GF-D8 (cell line): ENCODE measurements at places on chromosomes 3 and 15.

- no peak for DNase-seq
Observed at GRCh38 chr3:4994144-4994730, 15.0 kb downstream of the BHLHE40 start.

DNA sequence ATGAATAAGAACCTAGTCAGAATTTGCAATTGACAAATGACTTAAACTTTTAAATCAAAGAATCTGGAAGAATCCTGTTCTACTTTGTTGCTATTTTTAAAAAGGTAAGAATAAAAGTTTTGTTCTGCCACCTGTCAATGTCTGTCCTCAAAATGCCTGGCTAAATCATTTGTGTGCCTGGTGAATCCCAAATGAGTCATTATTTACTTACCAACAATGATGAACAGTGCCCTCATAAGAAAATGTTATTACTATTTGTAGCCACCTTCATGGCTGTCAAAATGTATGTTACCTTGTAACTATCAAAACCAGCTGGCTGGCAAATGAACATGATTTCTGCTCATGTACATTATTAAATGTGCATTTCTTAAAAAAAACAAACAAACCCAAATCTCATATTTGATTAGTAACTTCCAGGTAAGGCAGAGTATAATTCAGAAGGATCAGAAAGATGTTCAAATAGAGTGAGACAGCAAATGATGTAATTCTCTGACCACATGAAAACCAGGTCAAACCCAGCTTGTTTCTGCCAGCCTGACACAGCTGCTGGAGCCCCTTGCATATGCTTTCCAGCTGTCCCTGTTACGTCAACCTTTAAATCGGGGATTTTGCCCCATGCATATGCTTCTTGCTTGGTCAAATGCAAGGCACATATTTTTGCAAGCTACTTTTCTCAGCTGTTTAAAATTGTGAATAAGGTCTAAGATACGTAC is 137.9 kb downstream of the SSR3 start:
- DNase-seq: no peak

- no peak for DNase-seq
Observed at GRCh38 chr3:10709110-10709781, 106.8 kb upstream of the SLC6A11 start.

- DNase-seq: no peak
Observed at GRCh38 chr3:176469694-176470205, 727.5 kb downstream of the TBL1XR1 start.

GRCh38 chr15:80159811-80160569 is 7.2 kb downstream of the FAH start:
- DNase-seq: no peak

DNA sequence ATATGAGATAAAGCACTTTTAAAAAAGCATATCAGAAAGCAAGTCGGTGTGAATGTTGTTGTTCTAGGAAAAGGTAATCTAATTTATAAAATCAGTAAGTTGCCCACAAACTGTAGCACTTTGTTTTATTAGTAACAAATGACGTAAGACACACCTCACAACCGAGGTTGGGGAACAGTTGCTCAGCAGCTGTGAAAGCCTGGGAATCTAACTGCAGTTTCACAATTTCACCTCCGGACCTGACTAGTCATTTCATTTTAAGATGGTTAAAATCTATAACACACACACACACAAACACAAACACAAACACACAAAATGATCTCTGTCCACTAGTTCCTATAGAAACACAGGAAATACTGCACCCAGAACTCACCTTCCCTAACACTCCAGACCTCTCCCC is 406.7 kb upstream of the NR2F2 start:
- DNase-seq: no peak

GRCh38 chr3:146948186-146948585 is 343.0 kb upstream of the PLSCR5 start:
- DNase-seq: no peak

DNA sequence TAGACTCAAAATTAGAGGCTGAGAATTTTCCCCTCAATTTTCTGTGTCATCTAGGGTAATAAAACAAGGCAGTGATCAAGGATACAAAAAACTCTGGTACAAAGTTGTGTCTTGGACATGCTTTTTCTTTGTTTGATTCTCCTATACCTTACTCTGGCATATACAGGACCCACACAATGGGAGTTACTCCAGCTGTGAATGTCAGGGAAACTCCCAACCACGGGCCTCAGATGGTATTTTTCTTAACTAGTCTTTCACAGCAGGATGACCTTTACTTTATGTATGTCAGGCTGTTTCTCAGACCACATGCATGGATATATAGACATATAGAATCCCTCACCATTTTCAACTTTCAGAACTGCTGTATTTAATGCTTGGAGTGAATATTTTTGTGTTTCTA is 41.3 kb downstream of the FEZF2 start:
- DNase-seq: no peak

DNA sequence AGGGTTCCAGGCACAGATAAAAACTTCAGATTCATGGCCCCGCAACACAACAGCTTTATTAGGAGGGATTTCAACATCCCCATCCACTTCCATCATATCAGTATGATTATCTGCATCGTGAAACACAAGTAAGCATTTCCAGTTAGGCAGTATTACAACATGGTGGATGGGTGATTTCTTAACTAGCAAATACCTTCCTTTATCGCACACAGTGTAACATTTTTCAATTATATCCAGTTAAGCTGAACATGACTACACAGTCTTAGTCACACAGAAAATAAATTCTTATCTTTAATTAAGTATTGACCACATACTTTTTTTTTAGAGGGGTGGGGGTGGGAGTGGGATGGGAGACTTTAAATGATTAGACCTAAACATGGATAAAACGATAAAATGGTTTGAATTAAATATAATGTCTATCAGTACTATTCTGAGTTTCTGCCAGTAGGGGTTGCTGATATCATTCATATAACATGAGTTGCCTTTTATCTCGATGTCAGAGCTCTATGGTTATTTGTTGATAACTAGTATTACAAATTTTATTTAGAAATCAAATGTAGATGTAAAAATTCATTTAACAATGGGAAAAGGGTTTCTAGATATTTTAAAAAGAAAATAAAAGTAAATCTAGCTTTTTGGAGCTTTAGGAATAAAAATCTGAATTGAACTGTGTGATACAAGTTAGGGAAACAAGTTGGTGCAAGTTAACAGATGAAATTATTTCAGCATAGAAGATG is 146.6 kb downstream of the TBL1XR1 start:
- DNase-seq: peak; percentile 22

DNA sequence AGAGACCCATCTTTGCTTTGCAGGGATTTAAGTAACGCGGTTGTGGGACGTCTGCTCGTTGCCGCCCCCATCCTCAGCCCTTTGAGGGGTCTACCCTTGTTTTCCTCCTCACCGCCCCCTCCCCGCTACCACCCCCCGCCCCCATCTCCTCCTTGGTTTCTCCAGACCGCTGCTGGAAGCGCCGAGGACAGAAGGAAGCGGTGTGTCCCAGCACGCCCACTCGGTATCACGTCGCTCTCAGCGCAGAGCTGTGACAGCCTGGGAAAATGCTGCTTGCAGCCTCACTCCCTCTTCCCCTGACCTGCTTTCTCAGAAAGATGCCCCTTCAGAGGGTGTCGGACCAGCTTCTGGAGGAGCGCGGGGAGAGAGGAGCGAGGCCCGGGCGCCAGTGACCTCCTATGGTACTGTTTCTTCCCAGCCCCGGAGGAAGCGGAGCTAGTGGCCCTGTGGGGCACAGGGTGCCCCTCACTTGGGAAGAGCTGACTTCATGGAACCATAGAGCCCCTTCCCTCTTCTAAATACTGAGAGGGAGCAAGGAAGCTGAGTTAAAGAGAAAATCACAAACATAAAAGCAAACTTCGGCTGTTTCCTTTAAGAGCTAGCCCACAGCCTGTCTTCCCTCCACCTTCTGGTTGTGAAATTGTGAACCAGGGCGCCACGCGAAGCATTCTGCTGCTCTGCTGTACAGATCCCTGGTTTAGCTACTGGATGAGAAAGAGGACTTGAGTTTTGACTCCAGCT is 698 bp downstream of the IL1RAP start:
- DNase-seq: peak; percentile 32

GRCh38 chr3:14803981-14804834 is 14.6 kb upstream of the FGD5 start:
- DNase-seq: no peak

- DNase-seq: no peak
Observed at GRCh38 chr3:10384541-10385360, 63.8 kb upstream of the SEC13 start.

GRCh38 chr15:78204351-78205309 is 29.7 kb downstream of the ACSBG1 start:
- no peak for DNase-seq

- no peak for DNase-seq
Observed at GRCh38 chr15:81419332-81419943, 45.4 kb upstream of the TMC3 start.

GRCh38 chr15:70264014-70264582 is 166.4 kb upstream of the TLE3 start:
- peak; percentile 30 for DNase-seq

DNA sequence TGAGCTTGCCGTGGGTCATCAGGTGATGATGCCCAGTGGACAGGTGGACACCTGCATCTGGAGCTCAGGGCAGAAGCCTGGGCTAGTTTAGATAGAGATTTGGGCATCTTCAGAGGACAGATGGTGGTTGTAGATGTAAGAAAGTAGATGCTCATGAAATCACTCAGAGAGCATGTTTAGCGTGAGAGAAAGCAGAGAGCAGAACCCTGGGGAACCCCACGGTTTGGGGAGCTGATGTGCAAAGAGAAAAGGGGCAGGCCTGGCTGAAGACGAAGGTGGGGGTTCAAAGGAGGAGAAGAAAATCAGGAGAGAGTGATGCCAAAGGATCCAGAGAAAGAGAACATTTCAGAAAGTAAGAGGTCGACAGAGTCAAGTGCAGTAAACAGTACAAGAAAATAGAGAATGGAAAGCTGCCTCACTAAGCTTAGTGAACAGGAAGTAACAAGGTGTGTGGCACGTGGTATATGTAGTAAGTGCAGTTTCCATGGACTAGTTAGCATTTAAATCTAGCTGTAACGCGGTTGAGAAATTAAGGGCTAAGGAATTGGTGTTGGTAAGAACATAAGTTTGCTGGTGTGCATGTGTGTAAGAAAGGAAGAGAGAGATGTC is 13.5 kb downstream of the TIGIT start:
- DNase-seq: no peak

- no peak for DNase-seq
Observed at GRCh38 chr3:23644676-23645075, 161.1 kb upstream of the UBE2E1 start.

DNA sequence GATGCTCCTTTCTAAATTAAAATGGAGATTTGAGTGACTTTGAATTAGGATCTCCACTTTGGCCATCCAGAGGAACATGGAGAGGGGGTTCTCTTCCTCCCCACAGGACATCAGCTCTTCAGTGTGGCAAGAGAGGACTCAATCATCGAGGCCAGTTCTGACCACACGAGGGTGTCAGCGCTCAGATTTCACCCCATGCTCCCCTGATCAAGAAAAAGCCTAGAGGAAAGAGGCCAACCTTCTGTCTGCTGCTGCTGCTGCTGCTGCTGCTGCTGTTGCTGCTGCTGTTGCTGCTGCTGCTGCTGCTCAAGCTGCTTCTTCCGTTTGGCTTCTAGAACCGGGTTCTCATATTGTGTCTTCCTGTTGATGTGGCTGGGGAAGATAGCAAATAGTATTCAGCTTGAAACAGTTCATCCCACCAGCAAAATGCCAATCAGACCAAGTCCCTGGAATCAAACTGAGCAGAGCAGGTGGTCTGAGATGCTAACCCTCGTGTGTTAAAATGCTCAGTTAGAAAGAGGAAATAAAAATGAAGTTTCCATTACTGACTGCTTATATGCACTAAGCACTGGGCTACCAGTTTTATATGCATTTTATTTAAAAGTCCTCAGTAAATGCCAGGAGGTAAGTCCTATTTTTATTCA is 599.0 kb downstream of the MAGI1 start:
- no peak for DNase-seq

- DNase-seq: no peak
Observed at GRCh38 chr3:13750731-13751130, 129.1 kb downstream of the WNT7A start.

DNA sequence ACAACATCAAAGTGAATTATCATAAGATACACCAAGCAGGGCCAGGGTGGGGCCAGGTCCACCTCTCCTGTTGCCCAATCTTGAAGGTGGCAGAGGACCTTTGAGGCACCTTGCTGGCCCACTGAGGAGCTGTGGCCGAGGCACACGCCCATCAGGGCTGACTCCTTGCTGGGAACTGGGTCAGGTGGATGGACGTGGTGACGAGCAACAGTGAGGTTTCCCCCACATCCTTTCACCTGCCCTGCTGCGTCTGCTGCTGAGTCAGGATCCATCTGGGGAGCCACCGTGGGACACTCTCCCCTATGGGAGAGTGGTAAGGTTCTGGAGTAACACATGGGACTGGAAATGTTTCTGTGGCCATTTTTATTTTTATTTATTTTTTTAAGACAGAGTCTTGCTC is 17.3 kb upstream of the FURIN start:
- DNase-seq: no peak
